Esophagus squamous epithelium (tissue), 5 donors: ENCODE measurements at places on chromosomes 2 and 18.
A peak's percentile ranks its signal among the peaks of the same experiment; 100 is the strongest.

DNA sequence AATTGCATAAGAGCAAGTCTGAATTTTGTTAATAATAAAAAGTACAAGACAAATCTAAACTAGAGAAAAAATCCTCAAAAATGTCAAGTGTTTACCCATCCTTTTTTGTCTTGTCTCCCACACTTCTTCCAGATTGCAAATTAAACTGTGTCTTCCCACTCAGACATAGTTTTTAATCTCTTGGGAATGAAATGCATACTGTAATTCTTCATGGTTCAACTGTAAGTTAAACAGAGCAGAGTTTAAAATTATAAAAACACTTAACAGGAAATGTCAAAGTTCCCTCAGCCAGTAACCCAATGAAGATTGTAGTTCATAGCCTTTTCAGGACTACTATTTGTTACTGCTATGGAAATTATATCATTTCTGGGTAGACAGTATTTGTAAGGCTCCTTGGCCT lies 171.8 kb downstream of the UBE2E3 start:
- no peak for DNase-seq

GRCh38 chr2:28523902-28524301 lies 28.0 kb downstream of the PLB1 start:
- DNase-seq: no peak

- DNase-seq: no peak
Observed at GRCh38 chr2:138928374-138929021, 148.3 kb upstream of the NXPH2 start.

DNA sequence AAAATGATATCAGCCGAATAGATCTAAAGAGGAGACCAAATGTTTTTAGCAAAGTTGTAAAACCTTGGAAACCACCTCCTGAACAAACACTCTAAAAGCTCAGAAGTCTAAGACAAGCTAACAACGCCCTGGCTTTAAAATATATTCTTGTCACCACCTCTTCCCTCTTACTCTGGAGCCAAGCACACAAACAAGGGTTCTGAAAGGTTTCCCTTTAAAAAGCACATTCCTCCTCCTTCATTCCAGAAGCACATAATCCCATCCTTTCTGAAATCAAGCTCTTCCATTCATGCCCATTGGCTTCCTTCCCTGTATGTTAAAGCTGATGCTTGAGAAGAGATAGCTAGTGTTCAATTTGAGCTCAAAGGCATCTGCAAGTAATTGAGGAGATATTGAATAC lies 382.0 kb downstream of the LNPK start:
- DNase-seq: no peak

DNA sequence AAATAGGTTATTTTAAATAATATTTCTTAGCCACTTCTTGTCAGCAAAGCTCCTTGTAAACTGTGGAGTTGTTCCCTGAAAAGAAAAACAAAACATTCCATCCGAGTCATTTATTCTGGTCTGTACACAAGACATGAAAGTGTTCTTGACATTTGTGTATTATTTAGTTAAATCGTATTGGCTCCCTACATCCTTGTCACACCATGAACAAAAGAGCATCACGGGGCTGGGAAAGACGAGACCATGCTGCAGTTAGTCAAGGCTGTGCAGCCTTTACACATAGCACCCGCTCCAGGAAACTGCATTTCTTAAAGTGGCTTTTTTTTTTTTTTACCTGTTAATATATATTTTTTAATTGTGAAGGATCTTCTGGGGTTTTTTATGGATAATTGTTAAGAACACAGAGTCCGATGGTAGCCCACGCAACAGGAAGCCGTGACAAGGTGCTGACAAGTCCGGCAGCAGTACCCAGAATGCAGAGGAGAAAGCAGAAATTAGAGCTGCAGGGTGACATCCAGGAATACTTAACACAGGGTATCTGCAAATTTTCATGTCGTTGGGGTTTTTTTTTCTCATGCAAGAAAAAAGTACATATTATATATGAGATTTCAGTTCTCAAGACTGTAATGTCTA lies 588.4 kb downstream of the ARHGAP15 start:
- no peak for DNase-seq

DNA sequence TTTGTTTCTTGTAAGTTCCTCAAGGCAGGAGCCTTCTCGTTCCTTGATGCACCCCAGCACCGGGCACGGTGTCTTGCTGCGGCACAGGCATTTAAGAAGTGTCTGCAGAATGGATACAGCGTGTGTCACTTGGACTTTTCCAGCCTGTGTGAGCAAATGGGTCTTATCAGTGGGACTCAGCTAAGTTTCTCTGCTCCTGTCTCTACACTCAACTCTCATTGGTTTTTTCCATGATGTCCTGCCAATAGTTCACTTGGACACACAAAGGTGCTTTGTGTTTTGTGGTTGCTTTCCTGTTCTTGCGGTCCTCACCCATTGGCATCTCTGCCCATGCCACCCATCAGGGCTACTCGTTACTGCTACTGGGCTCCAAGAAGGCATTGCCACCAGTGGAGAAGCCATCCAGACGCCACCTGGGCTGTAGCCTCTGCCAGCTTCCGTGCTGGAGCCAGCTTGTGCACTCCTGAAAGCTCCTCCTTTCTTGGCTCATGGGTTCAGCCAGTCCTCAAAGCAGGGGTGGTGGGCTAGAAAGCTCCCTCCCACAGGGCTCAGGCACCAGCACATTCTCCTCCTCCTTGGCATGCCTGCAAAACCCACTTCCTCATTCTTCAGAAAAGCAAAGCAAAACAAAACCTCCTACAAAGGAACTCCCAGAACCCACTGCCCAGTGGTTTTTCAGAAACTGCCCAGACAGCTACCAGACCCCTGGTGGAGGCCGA lies 41.4 kb downstream of the IL1R2 start:
- DNase-seq: no peak

- DNase-seq: no peak
Observed at GRCh38 chr18:39737869-39738268, 2172.3 kb upstream of the CELF4 start.

DNA sequence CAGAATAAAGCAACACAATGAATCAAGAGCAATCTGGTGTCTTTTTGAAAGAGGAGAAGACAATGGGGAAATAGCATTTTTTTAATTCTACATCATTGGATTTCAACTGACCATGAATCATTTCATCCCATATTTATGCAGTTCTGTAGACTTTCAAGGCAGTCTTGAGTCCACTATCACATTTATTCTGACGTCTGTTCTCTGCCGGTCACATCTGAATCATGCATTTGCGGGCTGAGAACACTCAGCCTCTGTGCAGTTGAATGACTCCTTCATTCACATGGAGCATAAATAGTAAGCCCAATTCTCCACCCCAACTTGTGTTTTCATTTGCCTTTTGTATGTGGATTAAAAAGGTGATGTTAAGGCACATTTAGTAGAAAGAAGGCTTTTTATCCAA lies 128.2 kb downstream of the AKAIN1 start:
- DNase-seq: no peak

DNA sequence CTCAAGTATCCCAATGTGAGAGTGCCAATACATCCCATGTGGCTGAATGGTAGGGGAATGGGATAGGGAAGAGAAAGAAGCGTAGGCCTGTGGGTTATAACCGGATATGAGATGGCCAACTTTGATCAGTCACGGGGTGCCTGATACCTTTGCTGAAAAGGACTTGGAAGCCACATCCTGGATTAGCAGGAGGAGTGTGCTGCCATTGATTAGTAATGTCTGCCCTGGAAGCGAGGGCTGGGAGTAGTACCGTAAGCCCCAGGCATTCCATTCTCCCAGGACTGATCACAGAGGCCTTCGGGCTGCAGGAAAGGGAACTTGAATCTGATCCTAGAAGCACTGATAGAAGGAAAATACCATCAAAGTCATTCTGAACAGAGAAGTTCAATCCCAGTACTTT lies 218.5 kb downstream of the TFCP2L1 start:
- no peak for DNase-seq

- no peak for DNase-seq
Observed at GRCh38 chr2:219441451-219442255, 7.0 kb downstream of the SPEG start.

GRCh38 chr2:41033127-41033526 lies 581.2 kb upstream of the SLC8A1 start:
- DNase-seq: no peak

DNA sequence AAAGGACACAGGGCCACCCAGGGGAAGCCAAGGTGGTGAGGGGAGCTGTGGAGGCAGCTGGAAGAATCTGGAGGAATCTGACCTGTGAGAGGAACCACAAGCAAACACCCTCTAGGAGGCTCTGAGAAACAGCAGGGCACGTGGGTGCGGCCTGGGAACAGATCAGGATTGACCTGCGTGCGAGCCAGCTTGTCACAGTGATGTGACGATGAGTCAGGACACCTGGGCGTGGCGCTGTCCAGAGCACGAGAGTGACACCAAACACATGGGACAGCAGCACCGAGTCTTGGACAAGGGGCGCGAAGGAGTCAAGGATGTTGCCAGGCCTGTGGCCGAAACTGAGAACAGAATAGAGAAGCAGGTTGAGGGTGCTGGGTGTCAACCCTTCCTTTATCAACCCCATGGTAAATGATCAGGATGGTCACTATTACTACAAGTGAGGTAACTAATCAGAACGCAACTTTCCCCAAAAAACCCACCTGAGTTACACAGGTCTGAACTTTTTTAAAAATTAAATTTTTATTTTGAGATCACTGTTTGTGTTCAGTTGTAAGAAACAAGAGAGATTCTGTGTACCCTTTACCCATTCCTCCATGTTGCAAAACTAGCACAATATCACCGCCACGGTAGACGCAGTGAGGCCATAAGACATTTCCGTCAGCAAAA lies 637 bp upstream of the SFT2D3 start:
- peak; percentile 19 for DNase-seq

DNA sequence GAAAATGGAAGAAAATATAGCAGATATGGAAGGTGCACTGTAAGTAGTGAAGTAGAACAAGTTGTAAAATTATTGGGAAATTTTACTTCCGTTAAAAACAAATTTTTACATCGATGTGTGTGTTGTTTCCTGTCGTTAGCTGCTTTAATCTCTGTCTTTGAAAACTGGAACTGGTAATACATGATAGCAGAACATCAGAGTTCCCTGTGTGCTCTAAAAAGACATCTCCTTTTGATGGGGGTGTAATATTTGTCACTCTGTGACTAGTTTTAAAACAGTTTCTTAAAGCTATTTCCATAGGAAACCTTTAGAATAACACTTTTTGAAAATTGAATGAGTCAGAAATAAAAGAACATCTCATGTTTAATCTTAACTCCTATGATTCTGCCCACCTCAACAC lies 43.5 kb downstream of the COX7A2L start:
- DNase-seq: no peak

DNA sequence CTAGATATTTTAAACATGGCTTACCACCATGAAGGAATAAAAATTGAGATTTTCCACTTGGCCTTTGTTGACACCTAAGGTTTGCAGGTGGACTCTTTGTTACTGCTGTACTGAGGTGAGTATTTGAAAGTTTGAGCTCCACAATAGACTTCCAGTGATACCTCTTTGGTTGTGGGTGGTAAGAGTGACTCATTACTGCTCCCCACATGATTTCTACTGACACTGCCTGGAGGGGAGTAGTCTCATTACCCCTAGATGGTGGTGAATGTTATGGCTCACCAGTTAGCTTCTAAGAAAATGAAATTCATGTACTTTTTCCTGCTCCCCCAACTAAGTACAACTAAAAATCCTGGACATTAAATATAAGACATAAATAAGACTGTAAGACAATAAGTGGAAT lies 1183.1 kb upstream of the TMEFF2 start:
- no peak for DNase-seq

DNA sequence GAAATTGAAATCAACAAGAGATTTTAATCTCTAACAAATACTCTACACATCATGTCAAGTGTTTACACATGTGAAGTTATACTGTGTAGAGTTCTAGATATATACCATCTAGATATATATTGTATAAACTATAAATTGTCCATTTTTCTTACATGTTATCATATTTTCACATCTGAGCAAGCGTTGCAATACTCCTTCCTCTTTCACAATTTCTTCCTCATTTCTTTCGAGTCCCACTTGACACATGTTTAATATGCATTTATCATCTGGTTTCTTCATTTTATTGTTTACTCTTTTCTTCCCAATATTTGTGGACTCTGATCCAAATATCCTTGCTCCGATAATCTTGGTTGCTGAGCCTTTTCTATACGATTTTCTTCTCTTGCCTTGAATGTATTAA lies 50.2 kb downstream of the UNC80 start:
- DNase-seq: no peak

GRCh38 chr2:67566958-67567635 lies 170.0 kb downstream of the ETAA1 start:
- DNase-seq: no peak

DNA sequence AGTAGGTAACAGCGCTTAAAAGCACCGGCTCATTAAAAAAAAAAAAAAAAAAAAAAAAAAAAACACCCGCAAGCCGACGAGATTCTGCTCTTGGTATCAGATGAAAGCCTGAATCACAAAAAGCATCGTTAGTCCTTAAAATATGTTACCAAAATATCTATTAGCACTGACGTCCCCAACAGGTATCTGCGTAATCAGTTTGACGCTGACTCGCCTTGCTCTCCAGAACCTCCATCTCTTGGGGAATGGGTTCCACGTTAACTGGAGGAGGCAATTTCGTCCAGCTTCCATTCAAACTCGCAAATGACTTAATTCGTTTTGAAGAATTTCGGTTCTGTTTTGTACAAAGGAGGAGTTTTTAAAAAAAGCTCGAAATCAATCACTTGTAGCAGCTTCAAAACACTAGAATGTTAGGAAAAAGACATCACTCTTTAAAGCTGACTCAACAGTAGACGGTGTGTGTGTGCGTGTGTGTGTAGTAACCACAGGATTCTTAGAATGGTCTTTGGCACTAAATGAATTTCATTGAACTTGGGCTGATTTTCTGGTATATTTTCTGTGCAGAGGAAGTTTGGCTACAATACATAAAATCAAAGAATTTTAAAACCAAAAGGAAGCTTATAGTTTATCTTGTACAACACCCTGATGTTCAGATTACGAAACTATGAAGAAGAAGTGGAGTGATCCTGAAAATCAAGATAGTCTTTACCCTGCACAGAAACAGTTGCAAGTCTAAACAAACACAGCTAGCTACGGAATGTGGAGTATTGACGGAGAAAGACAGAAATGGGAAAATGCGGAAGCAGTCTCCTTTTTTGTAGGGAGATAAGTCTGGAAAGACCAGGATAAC lies 1.1 kb upstream of the PGAP1 start:
- DNase-seq: no peak

DNA sequence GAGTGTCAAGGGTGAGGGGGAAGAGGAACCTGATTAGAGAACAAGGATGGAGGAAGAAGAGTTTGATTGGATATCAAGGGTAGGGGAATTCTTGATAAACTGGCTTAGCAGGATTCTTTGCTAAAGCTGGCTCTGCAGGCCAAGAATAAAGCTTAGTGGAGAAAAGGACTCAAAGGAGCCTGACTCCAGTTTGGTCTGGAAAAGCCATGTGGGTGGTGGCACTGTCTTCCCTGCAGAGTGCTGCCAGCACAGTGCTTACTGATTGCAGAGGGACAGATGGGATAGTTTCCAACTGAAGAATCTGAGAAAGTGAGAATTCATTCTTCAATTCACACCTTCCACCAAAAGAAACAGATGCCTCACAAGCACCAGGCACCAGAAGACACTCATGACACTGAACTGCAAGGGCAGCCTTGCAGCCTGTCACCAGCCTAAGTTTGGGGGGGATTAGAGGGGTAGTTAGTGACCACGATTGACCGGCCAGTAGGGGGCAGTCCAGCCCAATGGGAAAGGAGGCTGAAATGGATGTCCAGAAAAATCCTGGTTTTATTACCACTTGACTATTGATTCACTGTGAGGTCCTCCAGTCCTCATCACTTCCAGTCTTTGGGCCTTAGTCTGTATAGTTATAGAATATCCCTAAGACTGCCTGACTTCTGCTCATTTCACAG lies 334.5 kb downstream of the SMAD2 start:
- DNase-seq: no peak
